ENCODE measurements at places on chromosomes 6 and 20.

DNA sequence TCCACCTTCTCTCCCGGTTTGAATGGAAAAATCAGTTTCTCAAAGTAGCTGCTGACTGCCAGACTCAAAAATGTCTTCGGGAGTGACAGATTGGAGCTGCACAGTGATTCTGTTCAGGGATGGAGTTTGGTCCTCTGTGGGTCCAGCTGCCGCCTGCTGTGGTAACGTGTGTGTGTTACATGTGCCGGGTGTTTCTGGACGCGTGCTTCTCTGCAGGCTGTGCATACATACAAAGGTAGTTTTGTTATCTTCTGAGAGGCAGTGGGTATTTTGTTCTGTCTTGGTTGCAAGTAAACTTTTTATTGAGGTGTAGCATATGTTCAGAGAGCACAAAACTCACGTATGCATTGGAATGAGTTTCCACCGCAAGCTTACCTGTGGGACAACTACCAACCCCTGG lies 41.3 kb upstream of the NAA20 start:
- no peak for DNase-seq

DNA sequence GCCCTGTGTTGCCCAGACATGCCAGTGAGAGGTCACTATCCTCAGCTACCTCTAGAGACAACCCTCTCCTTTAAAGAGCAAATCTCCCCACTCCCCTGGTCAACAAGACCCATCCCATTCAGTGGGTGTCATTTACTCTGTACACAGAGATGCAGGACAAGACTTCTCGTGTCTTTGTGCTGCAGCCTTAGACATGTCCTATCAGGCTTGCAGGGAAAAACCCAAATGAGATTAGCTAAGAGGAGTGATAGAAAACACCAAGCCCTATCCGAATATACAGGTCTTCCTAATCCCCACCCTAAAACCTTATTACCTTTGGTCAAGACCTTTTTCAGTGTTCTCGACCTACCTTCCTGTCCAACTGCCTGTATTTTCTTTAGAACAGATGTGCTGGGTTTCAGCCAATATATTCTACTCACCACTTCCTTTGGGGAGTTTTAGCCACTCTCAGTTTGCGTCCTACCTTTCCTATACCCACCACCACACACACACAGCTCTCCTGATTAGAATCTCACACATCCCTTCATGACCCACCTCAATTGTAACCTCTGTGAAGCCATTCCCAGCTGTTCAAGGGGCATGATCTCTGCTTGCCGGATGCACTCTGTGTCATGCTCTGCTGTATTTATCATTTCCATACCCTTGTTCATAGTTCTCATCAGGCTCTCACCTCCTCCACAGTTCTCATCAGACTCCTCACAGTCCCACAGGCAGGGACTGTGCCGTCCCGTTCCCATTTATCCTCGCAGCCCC lies 39.7 kb downstream of the TRAM2 start:
- DNase-seq, result no peak

GRCh38 chr6:35410131-35410530 lies 42.0 kb upstream of the FANCE start:
- no peak for DNase-seq

DNA sequence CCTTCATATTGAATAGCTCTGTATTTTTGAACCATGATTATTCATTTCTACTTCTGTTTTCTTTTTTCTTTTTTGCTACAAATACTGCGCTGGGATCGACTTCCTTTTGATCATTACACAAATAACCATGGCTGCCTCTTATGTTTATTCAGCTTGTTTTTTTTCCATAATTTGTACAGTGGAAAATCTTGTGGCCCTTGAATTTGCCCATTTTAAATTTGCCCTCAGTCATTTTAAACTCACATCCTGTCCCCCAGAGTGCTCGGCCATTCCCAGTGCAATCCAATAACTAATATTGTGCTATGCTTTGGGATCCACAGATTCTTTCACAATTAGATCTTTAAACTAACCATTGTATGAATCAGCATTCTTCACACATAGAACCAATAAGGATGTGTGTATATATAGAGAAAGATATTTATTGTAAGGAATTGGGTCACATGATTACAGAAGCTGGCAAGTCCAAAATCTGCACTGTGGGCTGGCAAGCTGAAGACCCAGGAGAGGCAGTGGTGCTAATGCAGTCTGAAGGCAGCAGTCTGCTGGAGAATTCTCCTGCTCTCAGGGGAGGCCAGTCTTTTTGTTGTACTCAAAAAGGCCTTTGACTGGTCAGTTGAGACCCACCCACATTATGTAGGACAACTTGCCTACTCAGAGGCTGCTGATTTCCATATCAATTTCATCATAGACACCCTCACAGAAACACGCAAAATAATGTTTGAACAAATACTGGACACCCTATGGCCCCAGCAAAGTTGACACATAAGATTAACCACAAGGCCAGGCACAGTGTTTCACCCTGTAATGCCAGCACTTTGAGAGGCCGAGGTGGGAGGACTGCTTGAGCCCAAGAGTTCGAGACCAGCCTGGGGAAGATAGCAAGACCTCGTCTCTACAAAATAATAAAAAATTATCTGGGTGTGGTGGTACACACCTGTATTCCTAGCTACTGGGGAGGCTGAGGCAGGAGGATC lies 147.1 kb downstream of the MTHFD1L start:
- DNase-seq, result no peak

DNA sequence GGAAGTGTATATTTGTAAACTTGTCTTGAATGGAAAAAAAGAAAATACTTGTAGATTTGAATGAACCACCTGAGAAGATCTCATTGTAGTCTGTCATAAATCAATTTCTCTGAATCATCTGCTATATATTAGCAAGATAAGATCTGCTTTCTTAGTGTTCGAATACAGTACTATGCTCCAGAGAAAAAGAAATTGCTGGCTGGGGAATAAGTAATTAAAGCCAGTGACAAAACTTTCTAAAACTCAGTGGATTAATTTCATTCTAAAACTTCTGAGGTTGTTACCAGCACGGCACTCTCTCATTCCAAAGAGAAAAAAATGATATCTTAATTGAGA lies 22.4 kb upstream of the MROH8 start:
- no peak for DNase-seq

DNA sequence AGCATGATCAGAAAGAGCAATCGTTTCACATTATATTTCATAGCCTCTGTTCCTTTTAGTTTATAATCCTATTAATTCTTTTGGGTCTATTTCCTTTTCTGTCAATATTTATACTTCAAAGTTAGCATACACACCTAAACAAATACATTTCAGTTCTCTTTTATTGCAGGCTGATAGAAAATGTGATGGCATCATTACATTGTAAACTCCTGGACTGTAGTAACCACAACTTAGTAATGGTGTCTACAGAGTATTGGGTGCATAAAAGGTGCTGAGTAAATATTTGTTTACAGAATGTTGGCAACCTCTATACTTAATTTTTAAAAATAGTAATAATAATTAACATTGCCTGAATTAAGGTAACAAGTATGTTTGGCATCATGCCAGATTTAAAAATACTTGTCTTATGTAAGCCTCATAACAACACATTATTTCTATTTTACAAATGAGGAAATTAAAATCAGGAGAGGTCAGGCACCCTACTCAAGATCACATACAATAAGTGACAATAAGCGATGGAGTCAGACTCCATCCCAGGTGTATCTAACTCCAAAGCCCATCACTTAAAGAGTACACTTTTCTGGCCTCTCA lies 195.0 kb downstream of the UBE3D start:
- DNase-seq, result no peak

- peak; percentile 87 for DNase-seq
These were observed 58.9 kb upstream of the SERINC1 start for GRCh38 chr6:122530440-122531046.

DNA sequence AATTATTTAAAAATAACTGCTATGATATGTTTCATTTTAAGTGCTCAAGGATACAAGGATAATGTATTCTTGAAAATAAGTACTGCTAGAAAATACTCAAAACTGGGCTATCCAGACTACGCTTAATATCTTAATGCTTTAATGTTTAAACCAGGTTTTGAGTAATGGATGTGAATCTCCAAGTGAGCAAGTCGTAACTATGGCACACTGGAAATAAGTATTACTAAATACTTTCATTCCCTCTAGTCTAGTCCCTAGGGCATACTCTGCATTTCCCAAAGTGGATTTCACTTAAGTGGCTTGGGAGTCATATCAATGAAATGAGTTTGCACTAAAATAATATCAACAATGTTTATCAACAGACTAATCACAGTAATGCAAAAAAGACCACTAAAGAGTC lies 48.1 kb downstream of the HMGCLL1 start:
- DNase-seq, result no peak

- DNase-seq, result peak; percentile 76
These were observed 945 bp downstream of the TENT5A start for GRCh38 chr6:81751388-81752083.

DNA sequence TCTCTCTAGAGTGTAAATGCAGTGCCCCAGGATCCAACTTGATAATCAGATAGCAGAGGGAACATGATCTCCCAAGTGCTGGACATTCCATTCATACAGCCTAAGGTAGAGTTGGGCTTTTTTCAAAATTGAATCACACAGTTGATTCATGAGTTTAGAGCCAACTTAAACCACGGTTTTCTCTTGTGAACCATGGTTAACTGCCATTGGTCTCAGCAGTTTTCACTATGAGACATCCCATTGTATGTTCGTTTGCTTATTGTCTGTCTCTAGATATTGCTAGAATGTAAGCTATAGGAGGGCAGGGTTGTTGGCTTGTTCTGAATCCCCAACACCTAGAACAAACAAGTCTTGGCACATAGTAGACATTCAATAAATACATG lies 37.2 kb upstream of the TAF8 start:
- DNase-seq, result no peak

- DNase-seq, result no peak
These were observed 50.6 kb downstream of the CCDC170 start for GRCh38 chr6:151544453-151544852.

DNA sequence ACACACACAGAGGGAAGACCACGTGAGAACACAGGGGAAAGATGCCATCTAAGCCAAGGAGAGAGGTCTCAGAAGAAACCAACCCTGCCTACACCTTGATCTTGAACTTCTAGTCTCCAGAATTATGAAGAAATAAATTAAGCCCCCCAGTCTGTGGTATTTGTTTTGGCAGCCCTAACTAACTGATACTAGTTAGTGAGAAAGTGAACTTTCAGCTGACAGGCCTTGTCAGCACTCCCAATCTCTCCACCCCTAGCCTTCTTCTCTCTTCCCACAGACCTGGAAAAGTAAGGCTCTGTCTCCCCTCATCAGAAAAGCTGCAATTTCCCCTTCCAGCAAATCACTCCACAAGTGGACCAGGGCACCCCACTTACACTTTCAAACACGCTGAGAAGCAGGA lies 108.6 kb upstream of the CDYL start:
- no peak for DNase-seq

DNA sequence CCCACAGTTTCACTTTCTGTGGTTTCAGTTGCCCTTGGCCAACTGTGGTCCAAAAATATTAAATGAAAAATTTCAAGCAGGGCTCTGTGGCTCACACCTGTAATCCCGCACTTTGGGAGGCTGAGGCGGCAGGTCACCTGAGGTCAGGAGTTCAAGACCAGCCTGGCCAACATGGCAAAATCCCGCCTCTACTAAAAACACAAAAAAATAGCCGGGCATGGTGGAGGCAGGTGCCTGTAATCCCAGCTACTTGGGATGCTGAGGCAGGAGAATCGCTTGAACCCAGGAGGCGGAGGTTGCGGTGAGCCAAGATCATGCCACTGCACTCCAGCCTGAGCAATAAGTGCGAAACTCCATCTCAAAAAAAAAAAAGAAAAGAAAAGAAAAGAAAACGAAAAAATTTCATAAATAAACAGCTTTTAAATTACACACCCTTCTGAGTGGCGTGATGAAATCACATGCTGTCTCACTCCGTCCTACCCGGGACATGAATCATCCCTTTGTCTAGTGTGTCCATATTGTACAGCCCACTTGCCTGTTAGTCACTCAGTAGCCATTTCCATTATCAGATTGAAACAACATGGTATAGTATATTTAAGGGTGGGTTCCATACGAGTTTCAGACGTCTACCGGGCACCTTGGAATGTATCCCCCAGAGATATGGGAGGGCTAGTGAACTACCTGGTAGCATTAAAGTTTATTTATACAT lies 11.7 kb downstream of the PTPRK start:
- DNase-seq, result no peak

- DNase-seq, result no peak
These were observed 63.0 kb upstream of the TOP1 start for GRCh38 chr20:40965671-40966070.

DNA sequence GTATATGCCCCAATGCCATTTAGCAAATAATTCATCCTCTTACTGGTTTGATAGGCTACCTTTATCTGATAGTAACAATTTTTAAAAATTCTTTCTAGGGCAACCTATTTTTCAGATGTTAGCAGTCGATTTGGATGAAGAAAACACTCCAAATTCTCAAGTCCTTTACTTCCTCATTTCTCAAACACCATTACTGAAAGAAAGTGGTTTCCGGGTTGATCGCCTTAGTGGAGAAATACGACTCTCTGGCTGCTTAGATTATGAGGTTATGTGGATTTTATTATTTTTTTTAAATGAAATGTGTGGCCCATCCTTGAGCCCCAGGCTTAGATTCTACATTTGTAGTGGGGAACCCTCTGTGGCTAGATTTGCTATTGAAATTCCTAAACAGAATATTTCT lies 26.3 kb downstream of the CDH26 start:
- DNase-seq, result no peak

DNA sequence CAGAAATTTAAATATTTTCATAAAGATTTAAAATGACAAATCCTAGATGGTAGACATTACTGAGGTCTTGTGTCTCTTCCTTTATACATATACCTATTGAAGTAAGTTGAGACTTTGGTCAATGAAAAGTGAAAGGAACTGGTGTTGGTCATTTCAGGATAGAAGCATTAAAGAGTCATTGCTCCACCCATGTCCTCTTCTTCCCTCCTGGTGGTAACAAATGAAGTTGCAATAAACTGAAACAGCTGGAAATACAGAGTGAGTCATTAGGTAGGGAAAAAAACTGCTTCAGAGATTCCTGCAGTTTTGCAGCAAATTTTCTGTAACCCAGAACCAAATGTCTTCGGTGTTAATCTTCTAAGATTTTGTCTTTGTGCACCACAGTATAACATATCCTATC lies 448.0 kb downstream of the EYS start:
- no peak for DNase-seq

GRCh38 chr6:139587469-139587868 lies 213.0 kb upstream of the CITED2 start:
- DNase-seq, result no peak

- DNase-seq, result no peak
These were observed 178.8 kb upstream of the BTBD3 start for GRCh38 chr20:11738852-11739251.

GRCh38 chr20:14523090-14523489 lies 185.7 kb upstream of the FLRT3 start:
- no peak for DNase-seq

DNA sequence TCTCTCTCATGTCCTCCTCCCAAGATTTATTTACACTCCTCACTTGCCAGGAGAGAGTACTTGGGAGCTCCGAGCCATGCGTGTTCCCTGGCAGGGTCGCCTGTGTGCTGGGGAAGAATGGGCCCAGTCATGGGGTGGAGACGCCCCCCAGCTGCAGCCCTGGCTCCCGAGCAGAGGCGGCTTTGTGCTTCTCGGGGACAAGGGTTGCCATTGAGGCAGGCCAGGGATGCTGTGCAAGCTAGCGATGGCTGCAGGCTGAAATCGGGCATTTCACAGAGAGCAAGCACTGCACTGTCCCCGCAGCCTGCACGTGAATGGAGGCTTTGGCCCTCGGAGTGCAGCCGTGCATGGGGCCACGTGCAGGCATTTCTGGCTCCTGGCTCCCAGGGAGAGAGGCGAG lies 23.8 kb downstream of the PHACTR3 start:
- no peak for DNase-seq

GRCh38 chr6:32439602-32440214 lies at the start of gene HLA-DRA:
Gene HLA-DRA (plus strand): TSS chr6:32439887. CDS start chr6:32439951, 64 bp downstream.
- DNase-seq, result peak; percentile 51

- no peak for DNase-seq
These were observed 57.4 kb upstream of the CCDC167 start for GRCh38 chr6:37556881-37557644.
